ENCODE measurements at places on chromosomes 7 and 10. TPM values are rescaled to one million over a fixed set of nuclear protein-coding genes. Genes with fewer than 3 reads are reported as not detected.

ANKRD30A gene
- total RNA-seq: not detected

DNA sequence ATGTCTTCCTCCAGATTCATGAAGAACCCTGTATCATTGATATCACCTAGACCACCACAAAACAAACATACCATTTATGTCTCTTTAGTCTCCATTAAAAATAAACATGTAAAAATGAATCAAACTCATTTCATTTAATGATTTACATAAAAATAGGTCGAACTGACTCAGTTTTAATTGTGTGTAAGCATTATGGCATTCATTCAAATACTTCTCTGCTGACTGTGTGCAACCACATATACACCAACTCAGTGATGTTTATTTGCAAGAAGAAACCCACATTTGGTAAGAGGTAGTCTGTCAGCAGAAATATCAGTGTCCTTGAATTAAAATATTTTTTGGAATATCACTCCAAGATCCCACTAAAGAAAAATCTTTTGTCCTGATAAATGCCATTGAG is 30.5 kb downstream of the ABCB1 start:
- no peak for DNase-seq

DNA sequence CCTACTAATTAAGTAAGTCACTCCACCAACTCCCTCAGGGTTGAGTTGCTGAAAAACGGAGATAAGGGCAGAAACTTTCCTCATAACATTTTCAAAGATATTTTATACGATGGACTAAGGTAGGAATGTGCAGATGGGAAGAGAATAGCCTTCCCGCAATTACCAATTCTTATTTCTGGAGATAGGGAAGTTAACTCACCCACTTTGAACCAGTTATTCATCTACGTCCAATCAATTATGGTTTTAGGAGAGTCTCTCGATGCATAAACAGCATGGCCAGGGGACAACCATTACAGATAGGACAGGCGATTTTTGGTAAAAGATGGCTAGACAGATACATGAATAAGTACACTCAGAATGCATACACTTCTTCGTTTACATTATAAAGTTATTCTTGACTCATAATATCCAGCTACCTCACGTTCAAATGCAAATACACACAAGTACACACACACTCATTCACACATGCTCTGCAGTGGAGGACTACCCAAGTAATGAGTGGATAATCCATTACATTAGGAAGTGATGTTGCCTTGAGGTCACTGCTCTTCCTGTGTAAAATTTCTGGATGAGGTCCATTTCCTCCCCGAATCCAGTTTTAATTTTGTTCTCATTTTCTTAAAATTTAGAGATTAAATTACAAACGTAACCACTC is 25.2 kb upstream of the IMMP2L start:
- DNase-seq: no peak

DNA sequence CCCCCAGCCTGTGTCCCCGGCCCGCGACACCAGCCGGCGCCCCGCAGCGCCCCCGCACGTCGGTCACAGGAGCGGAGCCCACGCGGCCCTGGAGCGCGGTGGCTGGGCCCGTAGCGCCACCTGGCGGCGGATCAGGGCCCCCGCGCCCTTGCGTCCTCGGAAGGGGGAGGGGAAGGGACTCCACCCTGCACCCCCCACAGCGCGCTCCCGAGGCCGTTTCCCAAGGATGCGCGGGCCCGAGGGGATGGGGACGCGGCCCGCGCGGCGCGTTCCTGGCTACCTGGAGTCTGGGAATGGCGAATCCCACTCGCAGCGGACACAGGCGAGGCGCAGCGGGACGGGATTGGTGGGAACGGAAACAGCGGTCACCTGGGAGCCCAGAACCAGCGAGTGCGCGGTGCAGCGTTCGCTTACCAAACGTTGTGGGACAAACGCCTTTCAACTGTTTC is 23.8 kb upstream of the MKI67 start:
- DNase-seq: no peak

SLC12A9 gene
- 5.0 TPM for total RNA-seq

DNA sequence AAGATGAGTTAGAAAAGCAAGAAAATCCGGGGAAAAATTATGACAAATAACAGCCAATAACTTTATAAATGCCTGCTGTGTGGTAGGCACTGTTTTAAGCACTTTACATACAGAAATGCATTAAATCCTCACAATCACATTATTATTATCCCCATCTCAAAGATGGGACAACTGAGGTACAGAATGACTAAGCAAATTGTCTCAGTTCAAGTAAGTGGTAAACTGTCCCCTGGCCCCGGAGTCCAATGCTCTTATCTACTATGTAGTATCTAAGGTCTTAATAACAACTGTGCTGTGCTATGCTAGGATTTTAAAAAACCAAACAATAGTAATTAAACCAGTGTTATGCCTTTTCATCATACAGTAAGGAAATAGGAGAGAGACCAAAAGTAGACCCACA is 105.6 kb downstream of the RTKN2 start:
- no peak for DNase-seq

DNA sequence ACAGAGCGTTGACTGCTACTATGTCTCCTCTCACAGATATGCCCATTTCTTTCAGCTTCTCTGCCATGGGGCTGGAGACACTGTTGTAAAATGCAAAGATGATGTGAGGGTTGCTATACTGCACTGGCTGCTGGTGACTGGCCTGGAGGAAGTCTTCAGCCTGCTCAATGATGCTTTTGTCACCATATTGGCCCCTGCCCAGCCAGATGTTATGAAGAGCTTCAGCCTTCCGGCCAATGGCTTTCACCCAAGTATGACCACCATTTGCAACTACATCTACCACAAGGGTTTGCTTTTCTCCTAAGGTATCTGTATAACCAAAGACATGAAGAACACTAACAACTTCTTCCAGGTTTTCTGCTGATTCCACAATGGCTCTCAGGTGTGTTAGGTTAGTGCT is 1.6 kb downstream of the C7orf25 start:
- no peak for DNase-seq

GRCh38 chr7:139431459-139431858 is 52.0 kb downstream of the KLRG2 start:
- no peak for DNase-seq

DNA sequence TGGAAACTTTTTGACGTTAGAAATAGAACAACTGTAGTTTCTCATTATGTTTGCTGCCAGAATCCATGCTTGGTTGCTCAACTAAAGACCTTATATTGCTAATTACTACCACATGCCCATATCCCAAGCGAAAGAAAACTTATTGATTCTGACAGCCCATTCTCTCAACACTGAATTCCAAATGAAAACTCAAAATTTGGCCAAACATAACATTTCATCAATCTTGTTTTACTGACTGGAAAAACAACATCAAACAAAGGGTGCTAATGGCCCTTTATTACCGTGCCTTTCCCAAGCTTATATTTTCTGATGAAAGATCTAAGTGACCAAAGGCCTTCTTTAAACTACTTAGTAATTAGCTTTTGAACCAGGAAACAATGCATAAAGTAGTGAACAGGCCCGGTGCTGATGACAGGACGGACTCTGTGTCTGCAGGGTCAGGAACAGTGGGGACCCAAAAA is 531.8 kb downstream of the KCNMA1 start:
- DNase-seq: no peak

GRCh38 chr7:118286131-118286530 is 61.6 kb downstream of the ANKRD7 start:
- DNase-seq: no peak

DNA sequence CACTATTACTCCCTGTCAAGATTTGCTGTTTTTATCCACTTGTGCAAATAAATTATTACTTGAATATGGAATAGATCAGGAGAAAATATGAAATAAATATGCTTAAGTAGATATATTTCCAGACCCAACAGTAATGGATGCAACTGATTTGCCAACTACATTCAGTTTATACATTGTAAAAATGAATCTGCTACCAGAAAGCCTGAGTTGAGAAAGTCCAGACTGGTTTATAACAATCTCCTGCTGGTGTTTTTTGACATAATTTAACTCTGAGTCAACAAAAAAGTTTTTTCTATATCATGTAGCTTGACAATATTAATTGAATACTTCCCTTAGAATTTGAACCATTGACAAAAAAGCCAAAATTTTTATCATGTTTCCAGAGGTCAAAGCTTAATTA is 265.8 kb upstream of the SEMA3D start:
- no peak for DNase-seq

- DNase-seq: no peak
These were observed 162.5 kb downstream of the DNAJB6 start for GRCh38 chr7:157499121-157499834.

- no peak for DNase-seq
These were observed 13.6 kb upstream of the BPGM start for GRCh38 chr7:134632937-134633540.

FAM25G gene
- not detected for total RNA-seq

DNA sequence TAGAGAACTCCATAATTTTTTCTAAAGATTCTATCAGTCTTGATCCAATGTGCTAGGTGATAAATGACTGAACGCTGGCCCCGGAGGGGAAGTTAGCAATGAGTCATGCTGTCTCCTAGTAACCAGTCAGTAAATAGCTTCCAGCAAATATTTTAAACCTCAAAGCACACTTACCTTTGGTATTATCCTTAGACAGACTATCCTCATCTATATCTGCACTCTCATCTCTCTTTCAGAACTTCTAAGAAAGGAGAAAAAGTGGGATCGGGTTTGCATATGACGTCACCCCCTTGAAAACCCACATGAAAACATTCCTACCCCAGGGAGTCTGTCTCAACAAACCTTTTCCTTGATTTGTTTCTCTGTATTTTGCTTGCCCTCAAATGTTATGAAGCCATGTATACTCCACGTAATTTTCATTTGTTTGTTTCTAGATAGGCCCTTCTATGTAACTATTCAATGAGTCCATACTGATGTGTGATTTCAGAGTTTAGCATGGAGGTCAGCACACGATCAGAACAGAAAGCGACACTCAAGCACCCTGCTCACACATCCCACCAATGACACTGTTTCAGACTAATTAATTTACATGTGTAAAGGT is 174.9 kb upstream of the NRP1 start:
- peak; percentile 78 for DNase-seq

- DNase-seq: no peak
These were observed 77.0 kb downstream of the PFKFB3 start for GRCh38 chr10:6279540-6280267.

TMEM178B gene
- total RNA-seq: 48.7 TPM

GPR15LG gene
- total RNA-seq: not detected

TAS2R5 gene
- 0.59 TPM for total RNA-seq

DNA sequence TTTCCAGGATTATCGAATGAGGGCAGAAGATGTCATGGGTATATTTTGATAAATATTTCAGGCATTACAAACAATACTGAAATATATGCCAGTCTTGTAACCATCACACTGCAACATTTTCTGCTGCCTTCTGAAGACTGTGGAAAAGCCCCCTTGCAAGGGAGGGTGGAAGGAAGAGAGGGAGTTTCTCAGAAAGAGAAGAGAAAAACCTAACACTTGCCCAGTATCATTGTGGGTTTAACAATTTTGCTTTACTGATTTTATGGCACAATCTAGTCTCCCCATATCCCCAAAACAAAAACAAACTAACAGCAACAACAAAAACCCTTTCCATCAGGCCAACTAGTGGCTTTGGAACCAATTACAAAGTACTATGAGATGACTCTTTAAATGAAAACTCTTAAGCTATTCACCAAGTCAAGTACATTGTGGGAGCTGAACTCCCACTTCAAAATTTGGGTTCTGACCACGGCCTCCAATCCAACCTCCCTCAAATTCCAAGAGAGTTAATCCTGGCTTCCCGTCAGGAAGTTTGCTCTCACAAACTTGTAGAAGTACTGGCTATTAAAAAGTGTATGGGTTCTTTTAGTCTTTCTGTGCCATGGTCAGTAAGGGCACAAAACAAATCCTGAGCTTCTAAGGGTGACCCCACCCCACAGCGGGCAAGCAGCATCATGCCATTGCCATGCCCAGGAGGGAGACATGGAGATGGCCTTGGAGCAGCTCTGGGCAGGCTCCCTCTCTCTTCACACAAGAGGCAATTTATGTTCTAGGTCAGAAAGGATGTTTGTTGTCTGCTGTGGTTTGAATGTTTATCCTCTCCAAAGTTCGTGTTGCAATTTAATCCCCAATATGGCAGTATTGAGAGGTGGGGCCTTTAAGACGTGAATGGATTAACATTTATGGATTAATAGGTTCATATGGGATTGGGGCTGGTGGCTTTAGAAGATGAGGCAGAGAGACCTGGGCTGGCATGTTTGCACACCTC is 96.3 kb downstream of the JAZF1 start:
- no peak for DNase-seq

ITIH2 gene
- total RNA-seq: not detected

GRCh38 chr10:100986623-100986951 is 710 bp downstream of the MRPL43 start:
- DNase-seq: no peak

- no peak for DNase-seq
These were observed 6.7 kb upstream of the KLRG2 start for GRCh38 chr7:139490130-139490529.

GRCh38 chr7:12386313-12386740 is 17.3 kb downstream of the VWDE start:
- DNase-seq: no peak

SYT15B gene
- total RNA-seq: 1.5 TPM

TBL2 gene
- 20.5 TPM for total RNA-seq

MYOZ1 gene
- total RNA-seq: 2.3 TPM

AP5Z1 gene
- 9.2 TPM for total RNA-seq

DNA sequence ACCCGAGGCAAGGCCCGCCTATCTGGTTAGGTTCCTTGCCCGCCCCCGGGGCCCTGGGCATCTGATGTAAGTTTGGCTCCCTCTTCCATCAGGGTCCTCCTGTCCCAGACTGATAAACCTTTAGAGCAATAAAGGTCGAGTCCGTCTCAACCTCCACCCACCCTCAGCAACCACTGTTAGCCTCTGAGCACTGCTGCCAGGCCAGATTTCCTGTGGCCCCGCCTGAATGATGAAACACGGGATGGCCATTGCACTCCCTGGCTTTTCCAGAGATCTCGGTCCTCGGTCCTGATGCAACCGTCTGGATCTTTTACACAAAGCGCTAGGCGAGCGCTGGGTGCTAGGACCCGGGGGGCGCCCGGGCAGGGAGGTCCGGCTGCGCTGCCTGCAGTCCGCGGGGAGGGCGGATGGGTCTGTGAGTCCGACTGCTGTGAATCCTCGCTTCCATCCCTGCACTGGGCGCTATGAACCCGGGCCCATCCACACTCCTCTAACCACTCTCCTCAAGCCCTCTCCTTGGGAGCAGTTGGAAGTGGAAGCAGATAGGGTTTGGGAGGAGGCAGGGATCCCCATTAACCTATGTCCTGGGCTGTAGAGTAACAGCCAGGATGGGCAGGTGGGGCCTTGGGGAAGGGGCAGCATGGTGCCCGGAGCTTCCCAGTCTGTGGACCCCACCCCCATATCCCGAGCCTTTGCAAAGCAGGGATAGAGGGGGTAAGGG is 875 bp upstream of the DDIT4 start:
- DNase-seq: peak; percentile 98

GRCh38 chr10:24449321-24449740 is 240.4 kb downstream of the KIAA1217 start:
- DNase-seq: no peak

STEAP2 gene
- total RNA-seq: 22.2 TPM

- DNase-seq: no peak
These were observed 14.6 kb downstream of the EPC1 start for GRCh38 chr10:32332299-32332750.
